ENCODE measurements at places on chromosomes 5 and 9.

DNA sequence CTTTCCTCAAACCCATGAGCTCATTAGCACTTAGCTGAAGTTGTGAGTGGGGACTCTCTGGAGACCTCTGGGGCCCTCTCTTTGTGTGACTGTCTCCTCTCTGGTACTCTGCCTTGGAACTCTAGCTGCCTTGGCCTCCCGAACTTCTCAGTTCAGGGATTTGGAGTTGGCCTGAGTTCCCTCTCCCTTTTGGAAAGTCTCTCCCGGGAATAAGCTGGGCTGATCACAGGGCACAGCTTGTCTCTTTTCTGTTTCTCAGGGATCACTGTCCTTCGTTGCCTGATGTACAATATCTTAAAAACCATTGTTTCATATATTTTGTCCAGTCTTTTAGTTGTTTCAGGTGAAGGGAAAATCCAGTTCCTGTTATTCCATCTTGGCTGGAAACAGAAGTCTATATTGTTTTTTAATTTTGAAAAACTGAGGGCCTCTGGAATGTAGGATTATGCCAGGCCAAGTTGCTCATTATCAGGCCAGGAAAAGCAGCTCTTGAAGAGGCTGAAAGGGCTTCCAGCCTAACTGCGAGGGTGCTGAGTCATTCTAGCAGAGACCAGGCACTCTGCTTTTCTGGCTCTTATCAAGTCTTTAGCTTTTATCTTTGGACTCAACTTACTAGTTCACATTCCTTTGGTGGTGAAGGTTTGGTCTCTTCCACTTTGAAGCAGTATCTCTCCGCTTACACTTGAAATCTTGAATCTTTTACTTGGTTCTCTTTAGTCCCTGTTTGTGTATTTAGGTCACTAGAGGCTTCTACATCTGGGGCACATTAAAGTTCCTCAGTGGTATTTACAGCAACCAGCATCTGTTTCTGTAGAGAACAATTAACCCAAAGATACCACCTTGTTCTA is 8.4 kb upstream of the RGS3 start:
- DNase-seq = no peak

- DNase-seq = no peak
These were observed 54.7 kb upstream of the TSLP start for GRCh38 chr5:111016801-111017200.

- no peak for DNase-seq
These were observed 51.9 kb upstream of the RAI14 start for GRCh38 chr5:34604119-34604675.

- no peak for DNase-seq
These were observed 4.7 kb downstream of the KLF9 start for GRCh38 chr9:70409800-70410199.

GRCh38 chr9:29564564-29564963 is 1991.3 kb upstream of the C9orf72 start:
- no peak for DNase-seq

DNA sequence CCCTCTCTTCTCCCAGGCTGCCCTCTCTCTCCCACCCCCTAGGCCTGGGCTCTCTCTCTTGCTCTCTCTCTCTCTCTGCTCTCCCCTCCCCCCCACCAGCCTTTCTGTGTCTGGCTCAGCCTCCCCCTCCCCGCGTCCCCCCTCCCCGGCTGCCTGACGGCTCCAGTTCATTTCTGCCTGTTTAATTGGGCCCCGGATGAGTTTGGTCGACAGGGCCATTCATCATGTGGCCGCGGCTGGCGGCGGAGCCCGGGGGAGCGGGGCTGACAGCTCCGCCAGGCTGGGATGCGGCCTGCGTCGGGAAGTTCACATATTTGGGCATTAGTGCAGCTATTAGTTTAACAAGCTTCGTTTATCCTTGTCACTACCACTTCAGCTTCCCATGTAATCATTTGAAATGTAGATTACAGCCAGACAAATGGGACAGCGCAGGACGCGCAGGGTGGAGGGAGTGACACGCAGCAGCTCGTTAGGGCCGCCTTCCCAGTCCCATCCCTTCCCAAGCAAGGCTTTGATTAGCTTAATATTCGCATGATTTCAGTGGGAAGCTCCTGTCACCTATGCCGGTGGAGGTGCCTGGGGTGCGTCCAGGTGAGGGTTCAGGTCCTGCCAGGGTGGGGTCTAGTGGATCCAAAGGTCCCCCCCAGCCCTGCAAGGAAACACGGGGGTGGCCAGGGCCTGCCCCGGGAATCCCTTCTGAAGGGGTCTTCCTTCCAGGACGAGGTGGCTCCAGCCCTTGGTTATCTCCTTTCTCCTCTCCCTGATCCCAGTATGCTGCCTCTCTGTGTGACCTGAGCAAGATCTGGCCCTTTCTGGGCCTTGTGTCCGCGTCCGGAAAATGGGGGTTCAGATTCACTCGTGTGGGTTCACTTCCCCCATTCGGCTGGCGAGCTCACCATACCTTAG is 214.8 kb downstream of the PAX5 start:
- no peak for DNase-seq

GRCh38 chr5:36397901-36398536 is 96.3 kb upstream of the RANBP3L start:
- DNase-seq = peak; percentile 32

- no peak for DNase-seq
These were observed 123.4 kb downstream of the MVB12B start for GRCh38 chr9:126449725-126450667.

GRCh38 chr5:31661257-31661656 is 22.3 kb downstream of the PDZD2 start:
- no peak for DNase-seq

DNA sequence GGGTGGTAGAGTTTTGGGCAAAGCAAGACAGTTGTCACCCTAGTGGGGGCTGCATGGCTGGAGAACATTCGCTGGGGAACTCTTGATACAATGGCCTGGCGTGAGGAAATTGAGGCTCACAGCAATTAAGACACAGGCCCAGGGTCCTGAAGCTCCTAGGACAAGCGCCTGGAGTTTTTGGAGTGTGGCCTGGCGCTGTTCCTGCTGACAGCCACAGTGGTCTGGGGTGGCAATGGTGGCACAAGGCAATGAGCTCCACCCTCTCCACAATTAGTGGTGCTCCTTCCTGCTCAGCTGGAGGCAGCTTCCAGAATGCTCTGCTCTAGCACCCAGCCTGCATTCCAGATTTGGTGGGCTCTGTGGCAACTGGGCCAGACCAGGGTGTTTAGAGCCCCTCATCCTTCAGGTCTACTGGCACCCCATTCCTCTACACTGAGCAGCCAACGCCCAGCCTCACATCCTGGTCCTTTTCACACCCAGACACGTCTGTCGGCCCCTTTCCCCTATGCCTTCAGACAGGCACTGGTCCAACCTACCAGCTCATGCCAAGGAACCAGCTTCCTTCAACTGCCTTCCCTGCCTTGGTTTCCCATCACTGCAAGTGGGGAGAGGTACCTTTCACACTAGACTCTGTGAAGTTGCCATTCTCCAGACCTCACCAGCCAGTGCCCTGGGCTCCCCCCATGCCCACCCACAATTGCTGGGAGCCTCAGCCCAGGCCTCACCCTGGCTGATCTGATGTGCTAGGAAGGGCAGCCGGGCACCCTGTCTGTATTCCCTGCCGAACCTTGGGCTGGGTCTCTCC is 138.1 kb upstream of the COL5A1 start:
- DNase-seq = no peak

DNA sequence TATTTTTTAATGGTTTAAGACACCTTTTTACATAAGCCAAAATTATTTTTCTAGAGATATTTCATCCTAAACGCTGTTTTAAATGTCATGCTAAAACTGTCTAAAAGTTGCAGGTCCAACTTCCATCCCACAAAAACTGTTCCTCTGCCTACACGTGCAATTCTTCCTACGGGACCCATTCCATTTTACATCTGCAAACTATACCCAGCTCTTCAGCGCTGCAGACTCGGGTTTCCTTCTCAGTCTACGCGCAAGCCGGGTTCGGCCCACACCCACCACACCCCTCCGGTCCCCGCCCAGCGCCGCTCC is 8.7 kb downstream of the RANBP6 start:
- no peak for DNase-seq

GRCh38 chr5:64766941-64767340 is 1.6 kb downstream of the SREK1IP1 start:
- no peak for DNase-seq

DNA sequence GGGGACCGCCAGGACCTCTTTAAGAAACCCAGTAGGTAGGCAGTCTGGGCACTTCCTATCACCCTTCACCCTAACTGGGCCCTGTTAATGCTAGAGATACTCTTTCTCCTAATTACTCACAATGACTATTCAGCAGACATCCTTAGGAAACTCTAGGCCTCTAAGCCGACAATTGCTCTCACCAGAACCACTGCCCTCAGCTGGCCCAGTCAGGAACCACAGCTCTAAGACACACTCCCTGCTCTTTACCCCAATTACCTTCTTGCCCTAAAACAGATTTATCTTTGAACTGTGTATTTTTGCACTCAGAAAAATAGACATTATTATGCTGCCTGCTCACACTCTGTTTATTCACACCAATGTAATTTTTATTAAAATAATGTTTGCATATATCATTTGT is 432.6 kb upstream of the SLC30A5 start:
- DNase-seq = no peak

DNA sequence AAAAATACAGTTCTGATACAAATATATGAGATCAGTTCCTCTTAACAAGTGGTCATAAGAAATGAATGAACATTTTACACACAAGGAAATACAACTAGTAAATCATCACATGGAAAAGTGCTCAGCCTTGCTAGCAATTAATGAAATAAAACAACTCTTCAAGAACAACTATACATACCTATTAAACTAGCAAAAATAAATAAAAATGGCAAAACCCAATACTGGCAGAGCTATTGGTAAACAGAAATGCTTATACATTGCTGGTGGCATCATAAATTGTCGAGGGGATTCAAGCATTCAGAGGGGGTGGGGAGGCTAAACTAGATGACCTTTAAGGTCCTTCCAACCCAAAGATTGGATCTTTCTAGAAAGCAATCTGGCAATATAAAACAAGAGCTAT is 5.9 kb upstream of the FRRS1L start:
- DNase-seq = no peak

DNA sequence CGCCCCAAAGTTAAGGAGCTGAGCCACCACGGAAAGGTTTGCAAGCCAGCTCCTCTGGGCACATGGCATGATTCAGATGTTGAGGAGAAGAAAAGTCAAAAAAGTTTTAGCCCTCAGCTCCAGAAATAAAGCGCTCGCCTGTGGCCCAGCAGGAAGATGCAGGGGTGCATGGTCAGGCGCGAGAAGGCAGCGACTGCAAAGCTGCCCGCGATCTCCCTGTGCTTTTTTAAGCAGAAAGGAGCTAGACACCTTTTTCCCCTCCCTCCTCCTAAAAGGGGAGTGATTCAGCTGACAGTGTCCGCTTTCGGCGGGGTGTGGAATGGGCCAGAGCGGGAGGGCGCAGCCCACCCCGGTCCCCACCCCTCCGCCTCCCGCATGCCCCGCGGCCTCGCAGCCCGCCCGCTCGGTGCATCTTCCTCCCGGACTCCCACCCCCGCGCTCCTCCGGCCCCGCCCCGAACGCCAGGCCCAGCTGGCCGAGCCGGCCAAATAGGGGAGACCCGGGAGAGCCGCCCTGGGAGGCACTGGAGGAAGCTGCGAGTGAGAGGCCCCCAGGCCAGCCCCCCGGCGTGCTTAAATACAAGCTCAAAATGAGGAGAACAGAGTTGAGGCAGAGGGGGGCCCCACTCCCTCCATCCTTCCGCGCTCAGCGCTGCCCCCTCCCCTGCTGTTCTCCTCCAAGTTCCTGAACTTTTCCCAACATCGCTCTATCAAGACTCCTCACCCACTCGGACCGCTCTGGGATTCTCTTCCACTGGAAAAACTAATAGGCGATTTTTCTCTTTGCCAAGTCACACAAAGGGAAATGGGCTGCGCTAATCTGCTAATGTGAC is at the start of gene ADAMTS12:
Gene ADAMTS12 (minus strand): TSS at position 203 of the 832 bp plus-strand sequence. CDS start 134 bp downstream, at position 69.
- no peak for DNase-seq

DNA sequence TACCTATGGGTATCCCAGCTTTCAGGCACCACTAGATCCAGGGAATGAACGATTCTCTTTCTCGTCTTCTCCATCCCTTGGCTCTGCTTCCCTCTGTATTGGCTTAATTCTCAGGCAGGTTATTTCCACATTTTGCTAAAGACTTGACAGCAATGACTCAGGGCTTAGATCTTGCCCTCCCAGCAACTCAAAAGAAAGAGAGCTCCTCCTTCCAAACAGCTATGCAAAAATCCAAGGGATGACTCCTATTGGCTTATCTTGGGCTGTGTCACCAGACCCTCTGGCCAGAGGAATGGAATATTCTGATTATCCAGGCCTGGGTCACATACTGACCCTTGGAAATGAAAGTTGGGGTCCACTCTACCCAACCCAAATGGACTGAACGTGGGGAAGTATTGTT is 270.2 kb downstream of the NTRK2 start:
- no peak for DNase-seq

DNA sequence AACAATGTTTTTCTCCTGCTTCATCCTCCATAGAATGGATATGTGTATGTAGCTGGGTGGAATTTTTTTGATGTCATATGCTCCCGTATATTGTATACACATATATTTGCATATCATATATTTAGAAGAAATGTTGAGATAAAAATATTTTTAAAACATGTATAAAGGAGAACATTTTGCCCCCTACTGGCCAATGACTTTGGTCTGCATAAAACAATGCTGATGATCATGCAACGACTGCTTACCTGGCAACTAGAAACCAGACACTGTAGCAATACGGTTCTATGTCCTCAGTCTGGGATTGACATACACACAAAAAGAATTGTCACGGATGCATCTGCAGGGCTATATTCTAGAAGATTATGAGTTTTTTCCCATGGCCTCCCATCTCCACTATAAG is 503.6 kb downstream of the ELAVL2 start:
- no peak for DNase-seq

- DNase-seq = no peak
These were observed 214.9 kb upstream of the DMRT1 start for GRCh38 chr9:626596-626995.

DNA sequence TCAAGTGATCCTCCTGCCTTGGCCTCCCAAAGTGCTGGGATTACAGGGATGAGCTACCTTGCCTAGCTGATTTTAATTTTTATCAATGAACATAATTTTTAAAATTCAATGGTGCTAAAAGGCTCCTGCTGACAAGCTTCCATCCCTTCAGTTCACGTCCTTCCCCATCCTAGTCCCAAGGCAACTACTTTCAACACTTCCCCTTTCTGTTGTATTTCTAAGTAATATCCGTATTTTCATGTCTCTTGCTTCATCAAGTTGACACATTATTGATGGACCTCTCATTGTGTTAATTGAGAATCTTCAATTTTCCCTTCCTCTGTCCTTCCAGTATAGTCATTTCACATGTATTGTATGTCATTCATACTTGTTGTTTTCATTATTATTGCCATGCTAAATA is 93.8 kb upstream of the RASGRF2 start:
- no peak for DNase-seq

GRCh38 chr5:153460421-153460820 is 30.0 kb upstream of the GRIA1 start:
- no peak for DNase-seq

GRCh38 chr5:146877178-146877681 is 1.3 kb downstream of the PPP2R2B start:
- no peak for DNase-seq

GRCh38 chr5:89276566-89277305 is 393.8 kb upstream of the MEF2C start:
- DNase-seq = no peak

GRCh38 chr9:33446946-33447798 is at the start of gene AQP3:
Gene AQP3, minus strand, starts transcription at chr9:33447593. Its CDS starts 63 bp downstream, at chr9:33447530.
- no peak for DNase-seq
